ENCODE measurements at places on chromosomes 2 and 18. TPM values are rescaled to one million over a fixed set of nuclear protein-coding genes. Genes with fewer than 3 reads are reported as not detected.

CRYGD gene
- not detected for total RNA-seq

DNA sequence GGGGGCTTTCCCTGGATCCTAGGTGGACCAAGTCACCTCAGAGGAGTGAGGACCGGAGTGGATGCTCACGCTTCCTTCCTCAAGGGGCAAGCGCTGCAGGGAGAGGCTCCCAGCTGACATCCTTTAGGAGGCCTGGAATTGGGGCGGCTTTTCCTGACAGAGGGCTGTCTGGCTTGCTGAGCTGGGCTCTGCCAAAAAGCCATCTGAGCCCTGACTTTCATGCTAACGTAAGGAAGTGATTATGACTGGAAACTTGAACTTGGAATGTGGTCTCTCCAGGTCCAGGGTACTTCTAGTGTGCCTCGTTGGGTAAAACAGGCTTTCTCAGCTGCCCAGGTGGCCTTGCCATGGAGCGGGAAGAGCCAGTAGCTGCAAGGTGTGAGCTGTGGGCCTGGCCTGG lies 268.3 kb upstream of the SPRED2 start:
- DNase-seq, result no peak

GRCh38 chr2:111019381-111019780 lies 101.3 kb upstream of the BCL2L11 start:
- DNase-seq, result no peak

NCKAP1 gene
- 54.5 TPM for total RNA-seq

ATP8B1 gene
- total RNA-seq, result 10.5 TPM

DNA sequence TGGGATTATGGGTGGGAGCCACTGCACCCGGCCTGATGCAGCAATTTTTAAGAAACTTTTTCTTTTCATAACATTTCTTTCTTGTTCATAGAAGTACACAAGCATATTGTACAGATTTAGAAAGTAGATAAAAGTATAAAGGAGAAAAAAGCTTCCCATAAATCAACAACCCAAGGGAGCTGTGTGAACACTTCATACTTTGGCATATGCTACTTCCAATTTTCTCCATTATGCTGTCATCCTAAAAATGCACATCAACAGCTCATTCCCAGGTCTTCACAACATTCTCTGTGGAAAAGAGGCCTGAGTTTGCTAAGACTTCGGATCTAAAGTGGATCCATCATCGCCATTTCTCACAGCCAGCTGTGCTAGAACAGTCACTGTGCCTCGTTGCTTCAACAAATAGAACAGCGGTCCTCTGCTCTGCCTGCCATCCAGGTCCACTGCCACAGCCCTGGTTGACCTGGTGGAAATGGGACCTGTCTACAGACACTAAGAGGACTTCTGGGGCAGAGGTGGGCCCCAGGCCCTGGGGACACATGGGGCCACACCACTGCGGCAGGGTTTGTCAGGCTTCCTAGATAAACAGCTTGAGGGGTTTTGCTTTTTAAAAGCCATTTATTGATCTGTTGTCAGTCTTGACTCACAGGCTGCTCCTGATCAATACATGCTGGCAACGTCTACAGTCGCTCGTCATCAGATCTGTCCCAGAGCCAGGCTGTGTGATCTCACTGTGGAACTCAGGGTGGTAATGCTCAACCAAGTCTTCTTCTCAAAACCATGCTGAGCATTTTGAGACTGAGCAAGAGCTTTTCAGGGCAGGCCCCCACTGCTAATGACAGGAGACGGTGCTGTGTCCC lies 72.7 kb upstream of the MGAT4A start:
- DNase-seq, result no peak

GRCh38 chr2:170972296-170973224 lies 43.5 kb downstream of the GORASP2 start:
- no peak for DNase-seq

Data from lung microvascular endothelial cell (primary cell).